ENCODE measurements at places on chromosomes 7 and 10. TPM values are rescaled to one million over a fixed set of nuclear protein-coding genes. Genes with fewer than 3 reads are reported as not detected.

Gene FAM25G
- not detected for total RNA-seq

Gene TLX1
- not detected for total RNA-seq

Gene PMPCB
- total RNA-seq, result 59.4 TPM

Gene SLC26A5
- total RNA-seq, result not detected

Gene FIGNL1
- 36.3 TPM for total RNA-seq

Gene FGFBP3
- 1.3 TPM for total RNA-seq

Gene HOXA1
- 0.41 TPM for total RNA-seq

Gene SLC13A1
- 0.05 TPM for total RNA-seq

Gene LIPJ
- total RNA-seq, result 0.18 TPM

Gene CHRM2
- not detected for total RNA-seq

Gene AFAP1L2
- 1.6 TPM for total RNA-seq

Gene A1CF
- total RNA-seq, result not detected

Gene PNLIPRP2
- not detected for total RNA-seq

Gene EN2
- total RNA-seq, result not detected

Gene NT5C3A
- total RNA-seq, result 35.5 TPM

Gene AGBL3
- 1.6 TPM for total RNA-seq

Gene SND1
- 271 TPM for total RNA-seq

Gene ERV3-1
- 14.8 TPM for total RNA-seq

Gene SYT15B
- total RNA-seq, result 0.27 TPM

Gene NPSR1
- not detected for total RNA-seq

Gene ENTPD1
- 16.8 TPM for total RNA-seq

Gene SPOCK2
- 217 TPM for total RNA-seq

Gene AOAH
- total RNA-seq, result 46.0 TPM

Gene GAD2
- total RNA-seq, result not detected

Gene GIMAP1
- total RNA-seq, result 18.8 TPM

Gene GJD4
- not detected for total RNA-seq

Gene MUC3A
- not detected for total RNA-seq

Gene ITGB1
- 60.2 TPM for total RNA-seq

Gene LIPM
- total RNA-seq, result not detected

Gene EBF3
- total RNA-seq, result not detected

Gene UBTD1
- total RNA-seq, result 0.77 TPM

Gene ASAH2B
- 2.2 TPM for total RNA-seq

Gene GNAT3
- total RNA-seq, result not detected

Gene UNCX
- total RNA-seq, result not detected

Gene AGR3
- total RNA-seq, result not detected

Gene NUTM2A
- 0.50 TPM for total RNA-seq

Gene TBXAS1
- total RNA-seq, result 3.8 TPM

Gene COL1A2
- 0.25 TPM for total RNA-seq

Gene CPN1
- not detected for total RNA-seq

Gene MTURN
- total RNA-seq, result 1.2 TPM

Gene ASZ1
- not detected for total RNA-seq

Gene IMPDH1
- total RNA-seq, result 92.4 TPM

Gene MYL10
- not detected for total RNA-seq

Gene COMTD1
- total RNA-seq, result 31.2 TPM

Gene OR13A1
- total RNA-seq, result not detected

Gene ATOH7
- not detected for total RNA-seq

Gene SLC37A3
- total RNA-seq, result 49.8 TPM

Gene CDC14C
- not detected for total RNA-seq

Gene EPDR1
- total RNA-seq, result 0.20 TPM

Gene DPY19L1
- 22.3 TPM for total RNA-seq
